ENCODE measurements at places on chromosomes 1 and 21.

GRCh38 chr1:44881011-44881632, 38.1 kb upstream of the PTCH2 start:
- DNase-seq, result no peak

DNA sequence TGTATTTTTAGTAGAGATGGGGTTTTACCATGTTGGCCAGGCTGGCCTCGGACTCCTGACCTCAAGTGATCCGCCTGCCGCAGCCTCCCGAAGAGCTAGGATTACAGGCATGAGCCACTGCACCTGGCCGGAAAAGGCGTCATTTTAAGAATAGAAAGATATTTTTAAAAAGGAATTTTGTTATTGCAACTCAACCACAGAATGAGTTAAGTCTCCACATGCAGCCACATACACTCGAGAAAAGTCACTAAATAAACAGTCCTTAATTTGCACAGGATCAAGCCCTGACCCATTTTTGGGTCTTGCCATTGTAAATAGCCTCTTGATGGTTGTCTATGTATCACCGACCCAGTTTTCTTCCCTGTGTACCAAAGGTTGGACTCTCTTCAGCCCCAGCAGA, 85.5 kb downstream of the FBXO2 start:
- no peak for DNase-seq

GRCh38 chr1:187873126-187873525, 1044.4 kb downstream of the PLA2G4A start:
- DNase-seq, result no peak

DNA sequence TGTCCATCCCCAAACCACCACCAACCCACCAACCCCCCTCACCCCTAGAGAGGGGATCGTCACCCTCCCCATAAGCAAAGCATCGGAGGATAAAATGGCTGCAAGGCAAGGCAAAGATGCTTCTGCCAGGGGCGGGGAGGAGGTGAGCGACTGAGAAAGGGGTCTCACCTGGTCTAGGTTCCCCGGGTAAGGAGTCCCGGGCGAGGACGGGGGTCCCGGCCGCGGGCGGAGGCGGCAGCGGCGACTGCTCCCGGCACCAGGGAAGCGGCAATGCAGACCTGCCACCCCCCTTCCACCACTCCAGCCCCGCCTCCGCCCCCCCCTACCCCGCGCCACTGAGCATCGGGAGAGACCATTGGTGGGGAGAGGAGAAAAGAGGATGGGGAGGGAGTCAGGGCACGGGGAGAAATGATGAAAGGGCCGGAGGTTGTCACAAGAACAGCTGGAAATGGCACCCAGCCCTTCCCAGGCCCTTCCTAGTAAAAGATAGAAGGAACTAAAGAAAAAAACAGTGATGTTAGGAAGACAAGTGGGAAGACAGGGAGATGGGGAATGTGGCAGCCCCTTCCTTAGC, at the start of gene SV2A:
Gene SV2A, minus strand, starts transcription at position 274 of the 574 bp plus-strand sequence. CDS start 4,004 bp downstream, outside the sequence.
- no peak for DNase-seq

- DNase-seq, result no peak
Observed at GRCh38 chr1:72637593-72637992, 355.3 kb upstream of the NEGR1 start.

GRCh38 chr1:33334081-33334552, 13.2 kb upstream of the A3GALT2 start:
- no peak for DNase-seq

DNA sequence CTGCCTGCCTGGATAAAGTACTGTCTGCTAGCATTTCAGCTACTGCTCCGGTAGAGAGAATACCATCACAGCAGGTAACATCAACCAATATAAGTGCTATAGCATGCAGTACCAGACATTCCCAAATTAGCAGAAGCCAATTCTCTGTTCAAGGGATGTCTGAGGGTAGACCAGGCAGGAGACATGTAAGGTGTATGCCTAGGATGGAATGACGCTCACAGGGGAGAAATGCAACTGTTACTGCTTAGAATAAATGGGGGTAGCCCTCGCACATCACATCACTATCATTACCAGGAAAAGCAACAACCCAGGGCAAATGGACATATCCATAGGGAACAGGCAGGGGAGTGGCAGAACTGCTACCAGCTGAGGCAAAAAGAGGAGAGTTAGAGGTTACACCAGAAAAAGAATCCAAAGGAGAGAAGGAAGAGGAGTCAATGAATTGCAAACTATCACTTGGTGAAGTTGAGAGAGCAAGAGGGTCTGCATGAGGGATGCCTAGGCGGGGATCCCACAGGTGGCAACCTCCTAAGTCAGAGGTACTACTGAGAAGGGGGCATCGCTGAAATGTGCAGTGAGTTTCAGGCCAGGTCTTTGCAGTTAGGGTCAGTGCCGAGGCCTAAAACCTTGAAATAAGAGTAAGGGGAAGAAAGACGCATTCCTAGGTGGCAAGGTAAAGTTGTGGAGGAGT, 1.1 kb downstream of the UBE2Q1 start:
- DNase-seq, result no peak

DNA sequence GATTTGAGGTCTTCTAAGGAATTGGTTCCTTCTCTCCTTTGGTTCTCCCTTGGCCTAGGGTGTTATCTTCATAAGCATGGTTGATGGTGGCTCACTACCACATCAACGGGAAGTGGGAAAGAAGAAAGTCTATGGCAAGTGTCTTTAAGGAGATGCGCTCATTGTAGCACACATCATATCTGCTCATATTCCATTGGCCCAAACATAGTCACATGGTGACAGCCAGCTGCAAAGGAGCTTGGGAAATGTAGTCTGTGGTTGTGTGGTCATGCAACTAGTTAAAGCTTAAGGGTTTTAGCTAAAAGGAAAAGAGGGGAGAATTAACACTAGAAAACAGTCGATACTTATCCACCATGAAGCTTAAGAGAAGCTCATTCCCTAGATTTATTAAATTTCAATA, 11.4 kb upstream of the MRPS6 start:
- peak; percentile 23 for DNase-seq

- DNase-seq, result no peak
Observed at GRCh38 chr1:173925306-173926242, 8.4 kb upstream of the SERPINC1 start.

- DNase-seq, result peak; percentile 13
Observed at GRCh38 chr1:20440785-20441200, 45.2 kb downstream of the CAMK2N1 start.

DNA sequence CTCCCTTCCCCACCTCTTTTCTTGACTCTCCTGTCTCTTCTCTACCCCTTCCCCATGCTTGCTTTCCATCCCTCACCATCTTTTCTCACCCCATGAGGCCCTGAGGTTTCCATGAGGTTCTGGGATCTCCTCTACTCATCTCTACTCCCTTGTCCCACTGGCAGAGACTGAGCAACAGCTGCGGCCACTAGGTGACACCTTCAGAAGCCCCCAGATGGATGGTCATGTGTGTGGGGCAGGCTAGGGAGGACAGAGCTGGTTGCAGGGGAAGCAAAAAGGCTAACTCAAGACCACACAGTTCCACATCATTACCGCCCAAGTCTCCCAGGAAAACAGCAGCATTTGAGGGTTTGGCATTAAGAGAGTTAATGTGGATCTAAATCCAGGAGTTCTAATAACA, 45.0 kb downstream of the LRRN2 start:
- no peak for DNase-seq

- DNase-seq, result no peak
Observed at GRCh38 chr1:157770442-157771043, 6.4 kb downstream of the FCRL2 start.

GRCh38 chr1:20227704-20228103, 41.4 kb upstream of the PLA2G2C start:
- no peak for DNase-seq

DNA sequence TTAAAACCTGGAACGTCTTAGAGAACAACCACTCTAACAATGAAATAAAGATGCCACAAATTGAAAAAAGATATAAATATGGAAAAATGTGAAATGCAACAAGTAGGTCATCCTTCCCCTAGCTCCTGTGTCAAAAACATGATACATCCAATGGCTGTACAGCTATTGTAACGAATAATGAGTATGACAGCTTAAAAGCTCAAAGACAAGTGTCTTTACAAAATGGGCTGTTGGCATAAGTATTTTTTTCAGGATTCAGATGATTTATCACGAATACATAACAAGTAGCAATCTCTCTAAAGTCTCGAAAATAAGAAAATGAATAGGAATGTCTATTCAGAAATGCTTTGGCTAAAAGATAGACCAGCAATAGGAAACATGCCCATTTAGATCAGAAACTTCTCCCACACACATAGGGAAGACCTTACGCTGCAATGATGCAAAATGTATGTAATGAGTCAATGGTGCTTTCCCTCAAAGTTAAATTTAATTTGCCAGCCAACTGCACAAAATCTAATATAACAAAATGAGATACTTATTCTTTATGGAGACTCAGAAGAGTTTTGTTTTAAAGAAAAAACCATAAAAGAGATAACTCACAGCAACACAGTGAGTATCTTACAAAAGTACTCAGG, 8.3 kb downstream of the TGFBR3 start:
- DNase-seq, result no peak

- no peak for DNase-seq
Observed at GRCh38 chr21:42429856-42430255, 26.2 kb downstream of the UBASH3A start.

GRCh38 chr1:222798975-222799374, 15.9 kb upstream of the DISP1 start:
- no peak for DNase-seq

GRCh38 chr1:226663327-226663704, 75.8 kb downstream of the ITPKB start:
- DNase-seq, result no peak

- no peak for DNase-seq
Observed at GRCh38 chr1:212118872-212119260, 83.3 kb downstream of the DTL start.

DNA sequence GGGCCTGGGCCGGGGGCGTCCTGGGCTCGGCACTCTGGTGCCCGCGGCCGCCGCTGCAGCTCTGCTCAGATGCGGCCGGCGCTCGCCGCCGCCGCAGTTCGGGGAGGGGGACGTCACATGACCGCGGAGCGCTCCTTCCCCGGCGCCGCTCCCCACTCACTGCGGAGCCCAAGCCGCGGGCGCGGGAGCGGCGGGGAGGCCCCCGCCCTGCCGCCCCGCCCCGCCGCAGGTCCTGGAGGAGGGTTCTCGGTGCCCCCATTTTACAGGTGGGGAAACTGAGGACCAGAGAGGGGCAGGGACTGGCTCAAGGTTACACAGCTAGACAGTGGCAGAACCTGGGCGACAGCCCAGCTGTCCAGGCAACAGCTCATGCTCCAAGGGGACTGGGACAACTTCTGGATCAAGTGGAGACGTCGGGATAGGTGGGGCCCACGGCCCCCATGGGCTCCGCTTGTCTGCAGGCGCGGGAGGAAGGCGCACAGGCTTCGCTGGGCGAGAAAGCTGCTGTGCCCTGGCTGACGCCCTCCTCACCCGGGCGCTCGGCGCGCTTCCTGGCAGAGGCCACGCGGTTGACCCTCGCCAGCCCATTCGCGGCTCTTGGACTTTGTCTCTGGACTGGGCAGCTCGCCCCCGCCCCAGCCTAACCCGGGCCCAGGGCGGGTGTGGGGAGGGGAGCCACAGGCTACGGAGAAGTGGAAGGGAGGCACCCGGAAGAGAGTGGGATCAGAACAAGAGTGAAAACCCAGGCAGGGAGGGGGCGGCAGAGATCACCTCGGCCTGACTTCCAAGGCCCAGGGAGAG, at the start of gene RAP1GAP:
Gene RAP1GAP, minus strand, starts transcription at position 100 of the 801 bp plus-strand sequence. CDS start 49,325 bp downstream, outside the sequence.
- no peak for DNase-seq

DNA sequence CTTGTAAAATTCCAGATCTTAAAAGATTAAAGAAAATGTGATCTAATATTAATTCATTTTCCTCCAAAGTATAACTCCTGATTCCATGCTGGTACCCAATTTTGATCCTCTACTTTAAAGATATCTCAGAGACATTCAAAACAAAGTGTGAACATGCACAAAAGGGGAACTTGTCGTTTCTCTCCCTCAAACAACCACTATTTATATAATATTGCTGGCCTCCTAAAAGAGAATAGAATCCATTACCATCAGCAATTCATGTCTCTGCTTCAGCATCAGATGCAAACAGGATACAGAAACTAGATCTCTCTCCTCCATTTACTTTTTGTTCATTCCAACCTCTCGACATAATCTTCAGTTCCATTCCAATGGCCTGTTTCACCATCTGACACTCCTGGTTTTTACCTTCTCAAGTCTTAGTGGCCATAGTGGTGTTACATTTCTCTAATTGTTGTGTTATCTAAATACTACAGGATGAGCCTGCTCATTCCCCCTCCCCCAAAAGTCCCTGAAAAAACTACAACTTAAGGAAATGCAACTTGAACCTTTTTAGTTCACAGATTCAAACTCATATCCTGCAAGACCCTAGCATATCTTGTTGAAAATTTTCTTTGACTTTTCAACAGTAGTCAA, 4.1 kb downstream of the NRIP1 start:
- DNase-seq, result no peak

GRCh38 chr1:176754676-176755075, 291.7 kb downstream of the PAPPA2 start:
- DNase-seq, result no peak

DNA sequence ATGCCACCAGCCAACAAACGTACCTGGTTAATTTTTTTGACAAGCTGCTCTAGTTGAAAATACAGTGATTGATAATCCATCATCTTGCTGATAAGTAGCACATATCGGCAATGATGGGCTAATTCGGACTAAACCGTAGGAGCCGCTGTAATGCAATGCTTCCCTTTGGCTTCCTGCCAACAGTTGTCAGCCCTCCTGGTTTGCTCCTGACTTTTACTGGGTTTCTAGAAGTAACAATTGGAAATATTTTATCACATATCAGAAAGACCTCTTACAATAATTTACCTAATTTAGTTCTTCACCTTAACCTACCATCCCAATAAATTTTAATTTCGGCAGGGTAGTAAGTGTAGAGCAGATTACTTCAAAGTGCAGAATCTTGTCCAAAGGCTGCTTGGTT, 148.5 kb downstream of the DHRS3 start:
- DNase-seq, result no peak

- no peak for DNase-seq
Observed at GRCh38 chr1:171981303-171981702, 140.0 kb downstream of the DNM3 start.

GRCh38 chr1:67213164-67213563, 46.9 kb downstream of the IL23R start:
- peak; percentile 9 for DNase-seq

GRCh38 chr1:181459067-181459466, 24.2 kb upstream of the CACNA1E start:
- no peak for DNase-seq

GRCh38 chr1:12433323-12434053, 184.5 kb downstream of the DHRS3 start:
- DNase-seq, result no peak

DNA sequence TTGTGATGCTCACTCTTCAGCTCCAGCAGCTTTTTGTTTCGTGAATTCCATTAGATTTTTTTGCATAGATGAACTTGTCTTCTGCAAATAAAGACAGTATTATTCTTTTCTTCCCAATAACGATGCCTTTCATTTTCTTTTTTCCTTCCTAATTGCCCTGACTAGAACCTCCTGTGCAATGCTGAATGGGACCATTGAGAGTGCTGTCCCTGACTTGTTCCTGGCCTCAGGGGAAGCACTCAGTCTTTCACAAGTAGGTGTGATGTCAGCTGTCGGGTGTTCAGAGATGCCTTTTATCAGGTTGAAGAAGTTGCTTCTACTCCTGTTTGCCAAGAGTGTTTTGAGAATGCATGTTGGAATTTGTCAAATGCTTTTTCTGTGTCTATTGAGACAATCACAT, 64.3 kb upstream of the ADARB1 start:
- no peak for DNase-seq
